NCI-H1694 (cell line): ENCODE measurements at places on chromosomes 4 and X.

DNA sequence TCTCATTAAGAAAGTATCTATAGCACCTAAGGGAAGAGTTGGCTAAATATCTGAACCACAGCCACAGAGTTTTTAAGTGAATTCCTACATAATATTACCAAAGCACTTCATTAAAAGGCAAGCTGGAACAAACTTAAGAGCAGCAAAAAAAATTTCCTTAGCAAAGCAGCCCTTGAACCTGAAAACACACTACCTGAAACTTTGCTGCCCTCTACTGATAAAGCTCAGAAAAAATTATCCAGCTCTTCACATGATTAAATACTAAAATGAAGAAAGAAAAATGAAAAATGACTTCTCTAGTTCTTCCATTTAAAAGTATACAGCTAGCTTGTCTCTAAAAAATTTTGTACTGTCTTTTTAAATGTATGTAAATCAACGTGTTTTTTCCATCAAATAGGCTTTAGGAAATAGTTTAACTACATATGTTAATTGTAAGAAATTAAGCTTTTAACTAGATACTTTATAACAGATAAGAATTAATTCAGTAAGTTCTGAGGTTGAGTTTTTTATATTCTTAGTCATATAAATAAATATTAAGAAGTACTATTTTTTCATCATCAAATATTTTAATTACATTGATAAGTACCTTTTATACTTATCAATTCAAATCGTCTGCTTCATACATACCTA is 156.1 kb downstream of the STPG2 start:
- no peak for DNase-seq

DNA sequence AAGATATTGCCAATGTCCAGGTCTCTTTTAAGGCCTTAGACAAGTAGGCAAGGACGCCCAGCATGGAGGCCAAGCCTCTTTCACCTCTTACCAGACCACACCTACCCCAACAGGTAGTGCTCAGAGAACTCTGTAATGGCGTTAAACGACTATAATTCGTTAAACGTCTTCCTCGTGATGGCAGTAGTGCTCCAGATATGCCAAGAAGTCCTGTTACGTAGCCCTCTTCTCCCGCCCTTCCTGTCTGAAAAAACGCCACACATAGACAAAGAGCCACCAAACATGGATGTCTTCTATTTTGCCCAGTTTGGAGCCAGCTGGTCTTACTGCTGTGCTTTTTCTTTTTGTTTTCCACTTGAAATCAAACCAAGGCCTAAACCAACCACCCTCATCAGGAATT is 190.7 kb downstream of the OR13H1 start:
- no peak for DNase-seq

GRCh38 chr4:71293705-71294104 is 45.1 kb upstream of the SLC4A4 start:
- DNase-seq, result no peak

GRCh38 chr4:54226404-54227255 is 2.5 kb upstream of the PDGFRA start:
- no peak for DNase-seq

DNA sequence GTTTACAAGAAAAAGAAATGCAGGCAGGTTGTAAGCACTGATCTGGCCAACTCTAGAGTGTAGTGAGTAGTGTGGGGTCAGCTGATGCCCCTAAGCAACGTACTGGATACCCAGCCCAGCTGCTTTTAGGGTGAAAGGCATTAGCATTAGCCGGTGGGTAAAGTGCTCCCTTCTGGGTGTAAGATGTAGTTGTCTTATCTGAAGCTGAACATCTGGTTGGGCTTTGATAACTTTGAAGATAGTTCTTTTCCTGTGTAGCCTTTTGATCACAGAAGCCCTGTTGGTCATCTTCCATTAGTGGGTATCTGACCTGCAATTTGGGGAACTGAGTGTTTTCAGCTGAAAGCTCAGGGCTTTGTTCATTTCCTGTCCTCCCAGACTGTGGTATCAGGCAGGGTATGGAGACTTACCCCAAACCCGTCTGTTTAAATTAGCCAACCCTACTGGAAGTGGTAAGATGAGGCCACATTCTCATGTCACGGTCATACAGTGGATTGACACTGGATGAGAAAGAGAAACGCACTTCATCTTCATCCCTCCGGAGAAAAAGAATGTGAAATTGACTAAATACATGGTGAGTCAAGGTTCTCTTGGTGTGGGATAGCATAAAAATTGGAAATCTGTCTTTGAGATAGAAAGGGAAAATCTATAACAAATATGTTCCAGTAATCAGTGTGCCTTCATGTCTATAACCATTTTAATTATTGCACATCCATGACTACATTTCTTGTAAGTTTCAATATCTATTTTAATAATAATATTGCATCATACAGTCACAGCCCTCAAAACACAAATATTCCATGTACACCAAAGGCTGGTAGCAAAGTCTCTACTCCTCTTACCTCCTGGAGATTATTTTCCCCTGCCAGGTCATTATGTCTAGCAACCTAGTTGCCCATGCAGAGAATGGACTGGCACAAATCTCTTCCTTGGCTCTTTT is 8.7 kb downstream of the RHOH start:
- no peak for DNase-seq

DNA sequence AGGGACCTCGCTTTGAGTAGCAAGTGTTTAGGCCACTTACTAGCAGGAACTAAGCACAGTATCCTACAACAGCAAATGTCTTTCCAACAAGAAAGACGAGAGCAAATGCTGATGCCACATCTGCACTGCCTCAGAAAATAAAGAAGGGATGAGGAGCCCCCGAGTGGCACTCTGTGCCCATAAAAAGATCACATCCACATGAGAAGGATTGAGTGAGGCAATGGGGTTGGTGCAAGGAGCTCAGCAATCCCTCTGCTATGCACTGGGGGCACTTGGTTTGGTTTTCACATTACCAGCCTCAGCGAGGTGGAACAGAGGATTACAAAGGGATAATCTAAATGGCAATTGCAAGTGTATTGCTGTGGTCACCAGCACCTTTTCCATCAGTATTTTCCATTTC is 252.8 kb upstream of the SLC7A11 start:
- DNase-seq, result no peak

- DNase-seq, result no peak
Measured at GRCh38 chrX:21870494-21870893, 14.7 kb downstream of the YY2 start.

GRCh38 chr4:134327274-134328122 is 125.9 kb upstream of the PABPC4L start:
- no peak for DNase-seq

GRCh38 chrX:85026170-85026569 is 22.5 kb downstream of the APOOL start:
- no peak for DNase-seq

GRCh38 chrX:149717803-149718202 is 5.9 kb downstream of the MAGEA11 start:
- no peak for DNase-seq

- DNase-seq, result no peak
Measured at GRCh38 chr4:156941940-156942548, 29.6 kb downstream of the PDGFC start.

DNA sequence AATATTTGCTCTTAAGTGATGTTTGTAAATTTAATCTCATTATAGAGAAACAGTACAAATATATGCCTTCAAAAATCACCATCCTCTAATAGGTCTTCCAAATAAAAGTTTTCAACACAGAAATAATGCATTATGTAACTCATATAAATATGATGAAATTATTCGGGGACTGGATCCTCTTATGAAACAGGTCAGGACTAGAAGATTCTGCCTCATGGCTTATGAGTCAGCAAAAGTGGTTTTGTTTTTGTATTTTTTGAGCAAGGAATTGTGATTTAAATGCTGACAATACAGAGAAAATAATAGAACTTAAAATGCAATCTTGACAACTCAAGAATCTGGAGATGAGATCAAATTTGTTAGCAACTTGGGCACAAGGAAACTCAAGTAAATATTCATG is 179.7 kb upstream of the NDP start:
- no peak for DNase-seq

- no peak for DNase-seq
Measured at GRCh38 chr4:169340834-169341233, 70.1 kb upstream of the SH3RF1 start.

DNA sequence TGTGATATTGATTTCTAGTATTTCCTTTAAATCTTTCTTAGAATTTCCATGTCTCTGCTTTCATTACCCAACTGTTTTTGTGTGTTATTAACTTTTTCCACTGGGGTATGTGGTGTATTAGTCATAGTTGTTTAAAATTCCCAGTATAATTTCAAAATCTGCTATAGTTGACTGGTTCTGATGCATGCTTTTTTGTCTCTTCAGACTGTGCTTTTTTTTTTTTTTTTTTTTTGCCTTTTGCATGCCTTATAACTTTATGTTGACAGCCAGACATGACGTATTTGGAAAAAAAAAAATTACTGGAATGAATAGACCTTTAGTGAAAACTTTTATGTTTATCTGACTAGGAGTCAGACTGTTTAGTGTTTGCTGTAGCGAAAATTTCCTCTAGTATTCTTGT is 580.4 kb downstream of the ANKRD50 start:
- no peak for DNase-seq

- no peak for DNase-seq
Measured at GRCh38 chr4:153790500-153790865, 1.6 kb upstream of the SFRP2 start.

- DNase-seq, result no peak
Measured at GRCh38 chrX:32448320-32448719, 763.0 kb downstream of the DMD start.

DNA sequence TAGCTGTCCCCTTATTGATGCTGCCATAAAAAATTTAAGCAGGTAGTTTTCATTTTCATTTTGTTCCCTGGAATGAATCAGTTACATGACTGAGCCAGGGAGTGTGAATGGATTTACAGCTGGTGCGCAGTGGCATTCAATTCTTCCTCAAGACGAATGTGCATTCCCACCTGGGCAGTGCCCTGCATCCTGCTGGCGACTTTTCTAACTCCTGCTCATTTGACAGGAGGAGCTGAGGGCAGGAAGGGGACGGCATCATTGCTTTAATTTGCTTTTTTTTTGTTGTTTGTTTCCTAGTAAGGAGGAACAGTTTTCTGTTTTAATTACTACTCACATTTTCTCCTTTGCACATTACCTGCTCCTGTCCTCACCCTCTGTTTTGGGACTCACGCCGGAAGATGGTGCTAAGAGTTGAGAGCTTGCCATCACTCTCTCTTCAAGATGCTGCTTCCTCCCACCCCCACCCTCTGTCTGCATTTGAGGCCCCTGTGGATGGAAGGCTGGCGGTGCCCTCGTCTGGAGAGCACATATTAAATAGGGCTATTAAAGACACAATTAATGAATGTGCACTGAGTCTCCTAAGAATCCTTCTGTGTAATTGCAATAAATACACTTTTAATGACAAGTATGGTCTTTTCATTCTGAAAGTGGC is 35.8 kb downstream of the PSAPL1 start:
- DNase-seq, result no peak

DNA sequence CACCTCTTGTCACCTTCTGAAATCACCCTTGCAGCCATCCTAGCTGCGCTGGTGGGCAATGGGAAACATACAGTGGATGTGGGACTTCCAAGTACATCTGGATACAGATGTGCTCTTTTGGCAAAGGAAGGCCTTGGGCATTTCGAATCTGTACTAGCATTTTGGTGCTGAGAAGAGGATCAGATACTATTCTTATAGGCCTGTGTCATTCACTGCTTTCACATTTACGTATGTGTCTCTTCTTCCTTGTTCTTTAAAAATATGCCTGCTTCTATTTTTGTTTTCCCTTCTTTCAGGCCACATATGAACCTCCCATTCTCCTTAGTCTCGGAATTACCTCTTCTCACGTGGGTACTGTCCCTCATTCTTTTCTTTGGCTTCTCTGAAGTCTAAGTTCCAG is 53.1 kb downstream of the EFNB1 start:
- DNase-seq, result no peak

DNA sequence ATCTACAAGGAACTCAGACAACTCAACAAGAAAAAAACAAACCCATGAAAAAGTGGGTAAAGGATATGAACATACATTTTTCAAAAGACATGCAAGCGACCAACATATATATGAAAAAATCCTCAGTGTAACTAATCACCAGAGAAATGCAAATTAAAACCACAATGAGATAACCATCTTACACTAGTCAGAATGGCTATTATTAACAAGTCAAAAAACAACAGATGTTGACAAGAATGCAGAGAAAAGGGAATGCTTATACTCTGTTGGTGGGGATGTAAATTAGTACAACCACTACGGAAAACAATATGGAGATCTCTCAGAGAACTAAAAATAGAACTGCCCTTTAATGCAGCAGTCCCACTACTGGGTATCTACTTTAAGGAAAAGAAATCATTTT is 12.1 kb downstream of the NIPAL1 start:
- DNase-seq, result no peak

DNA sequence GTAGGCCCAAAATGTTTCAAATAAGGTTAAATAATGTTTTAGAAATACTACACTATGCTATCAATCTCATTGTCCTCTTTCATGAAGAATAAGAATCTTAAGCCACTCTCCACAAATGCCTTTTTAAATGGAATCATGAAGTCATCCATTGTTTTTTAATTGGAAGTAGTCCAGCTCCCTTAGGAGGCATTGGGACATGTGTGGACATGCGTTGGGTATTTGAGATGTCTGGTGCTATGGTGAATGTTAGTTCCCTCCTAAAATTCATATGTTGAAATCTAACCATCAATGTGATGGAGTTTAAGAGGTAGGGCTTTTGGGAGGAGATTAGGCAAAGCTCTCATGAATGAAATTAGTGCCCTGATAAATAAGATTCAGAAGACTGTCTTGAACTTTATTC is 289.0 kb downstream of the C4orf33 start:
- DNase-seq, result no peak

DNA sequence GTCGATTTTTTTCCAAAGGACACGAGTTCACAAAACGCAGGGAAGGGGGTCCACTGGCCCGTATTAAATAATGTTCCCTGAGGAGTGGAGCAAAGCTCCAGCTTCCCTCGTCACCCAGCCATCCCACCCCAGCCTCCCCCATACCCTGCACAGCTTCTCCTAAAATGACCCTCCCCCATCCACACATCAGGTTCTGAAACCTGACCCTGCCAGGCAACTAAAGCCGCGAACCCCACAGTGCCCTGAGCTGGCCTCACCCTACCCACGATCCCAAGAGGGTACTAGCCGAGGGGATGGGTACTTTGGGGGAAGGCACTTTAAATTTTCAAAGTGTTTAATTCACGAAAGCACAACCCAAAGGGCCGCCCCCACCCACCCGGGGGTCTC is 634 bp downstream of the APOO start:
- no peak for DNase-seq

DNA sequence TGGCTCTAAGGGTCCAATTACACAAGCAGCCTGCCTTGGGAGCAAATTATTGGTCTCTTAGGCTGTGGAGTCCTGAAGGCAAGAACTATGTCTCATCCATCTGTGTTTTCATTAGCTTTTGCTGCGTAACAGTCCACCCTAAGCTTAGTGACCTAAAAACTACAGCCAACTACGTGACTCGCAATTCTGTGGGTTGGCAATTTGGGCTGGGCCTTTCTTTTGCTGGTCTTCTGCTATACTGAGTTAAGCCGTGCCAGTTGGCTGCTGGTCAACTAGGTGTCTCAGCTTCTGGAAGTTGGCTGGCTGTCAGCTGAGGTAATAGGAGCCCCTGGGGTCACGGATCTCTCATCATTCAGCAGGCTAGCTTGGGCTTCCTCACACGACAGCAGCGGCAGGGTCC is 205.6 kb upstream of the S100G start:
- no peak for DNase-seq
